Karpas-422 (cell line): ENCODE measurements at places on chromosomes 7 and 10. TPM values are rescaled to one million over a fixed set of nuclear protein-coding genes. Genes with fewer than 3 reads are reported as not detected.
A peak's percentile ranks its signal among the peaks of the same experiment; 100 is the strongest.

STEAP4 gene
- total RNA-seq: not detected in 2 replicates

PNLIPRP3 gene
- total RNA-seq: not detected in 2 replicates

EDRF1 gene
- total RNA-seq: 26.5 and 63.3 TPM in 2 replicates

PLCE1 gene
- total RNA-seq: not detected in 2 replicates

PITX3 gene
- total RNA-seq: not detected in 2 replicates

GRCh38 chr7:1290026-1290678 lies 57.5 kb downstream of the UNCX start:
- DNase-seq: no peak
- no peaks in the 10 kb centered on the region for H3K36me3 ChIP-seq

DNA sequence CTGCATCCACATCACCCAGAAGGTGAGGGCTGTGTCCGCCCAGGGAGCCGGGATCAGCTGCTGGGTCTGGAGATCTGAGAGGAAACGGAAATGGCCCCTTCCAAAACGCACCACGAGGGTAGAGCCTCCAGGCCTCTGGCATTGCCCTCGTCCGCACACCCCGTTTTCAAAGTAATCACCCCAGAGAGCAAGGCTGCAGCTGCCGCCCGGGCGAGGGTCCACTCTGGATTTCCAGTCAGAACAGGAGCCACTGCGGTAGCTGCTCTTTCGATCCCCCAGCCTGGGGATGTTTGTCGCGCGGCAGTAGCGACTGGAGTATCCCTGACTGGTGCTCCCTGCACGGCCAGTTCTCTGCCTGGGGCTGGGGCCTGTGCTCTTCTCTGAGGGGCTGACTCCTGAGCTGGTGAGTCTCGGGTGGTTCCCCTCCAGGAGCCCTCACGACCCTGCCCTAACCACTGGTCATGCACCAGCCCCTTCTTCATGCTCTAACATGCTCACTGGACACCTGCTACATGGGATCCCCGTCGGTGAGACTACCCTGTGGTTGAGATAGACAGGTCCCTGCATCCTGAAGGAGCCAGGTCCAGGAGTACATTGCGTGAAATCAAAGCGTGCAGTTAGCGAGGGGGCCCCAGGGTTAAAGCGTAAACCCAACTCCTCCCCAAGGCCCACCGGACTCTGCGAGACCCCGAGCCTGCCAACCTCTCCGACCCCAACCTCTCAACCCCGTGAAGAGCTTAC lies 99.2 kb downstream of the FOXL3 start:
- no peak overlapping the region for H3K27ac ChIP-seq
- H3K27me3 ChIP-seq: no peaks in the 10 kb centered on the region

- H3K27ac ChIP-seq: no peak overlapping the region
- no peaks in the 10 kb centered on the region for H3K4me1 ChIP-seq
- DNase-seq: no peak
- H3K4me3 ChIP-seq: no peak overlapping the region
- no peaks in the 10 kb centered on the region for H3K36me3 ChIP-seq
Measured at GRCh38 chr10:127928021-127928806, 21.3 kb downstream of the PTPRE start.

GRCh38 chr10:123027861-123028260 lies 19.1 kb downstream of the ACADSB start:
- H3K27me3 ChIP-seq: no peaks in the 10 kb centered on the region
- no peak for DNase-seq
- H3K4me3 ChIP-seq: no peak overlapping the region

DNA sequence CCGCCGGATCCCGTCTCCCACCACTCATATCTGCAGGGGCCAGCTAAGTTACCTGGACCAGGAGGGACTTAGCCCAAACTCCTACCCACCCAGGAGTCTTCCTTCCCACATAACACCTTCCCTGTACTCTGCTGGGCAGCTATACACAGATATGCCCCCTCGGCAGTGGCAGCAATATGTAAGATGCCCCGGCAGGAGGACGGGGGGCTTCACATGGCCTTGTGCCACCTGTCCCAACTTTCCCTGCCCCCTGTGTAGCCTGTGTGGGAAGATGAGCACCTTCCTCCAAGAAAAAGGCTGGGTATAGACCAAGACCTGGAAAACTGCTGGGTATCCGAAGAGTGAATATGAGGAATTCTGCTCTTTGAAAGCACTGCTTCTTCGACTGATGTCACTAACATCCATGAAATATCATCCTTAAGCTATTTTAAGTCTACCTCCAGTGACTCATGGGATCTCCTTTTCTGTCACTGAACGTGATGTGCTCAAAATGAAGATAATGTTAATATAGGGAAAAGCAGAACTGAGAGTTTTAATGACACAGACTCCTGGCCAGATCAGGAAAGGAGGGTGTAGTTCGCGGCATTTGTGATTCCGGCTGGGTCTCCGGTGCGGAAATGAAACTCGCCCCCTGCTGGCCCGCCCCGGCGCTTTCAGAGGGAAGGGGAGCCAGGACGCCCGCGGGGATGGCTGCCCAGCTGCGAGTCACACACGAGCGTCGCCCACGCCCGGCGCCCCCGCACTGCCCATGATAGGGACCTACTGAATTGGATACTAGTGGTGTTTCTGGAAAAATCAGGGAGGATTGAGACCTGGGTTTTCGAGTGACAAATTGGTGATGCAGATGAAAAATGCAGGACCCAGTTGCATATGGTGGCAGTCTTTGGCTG lies 256.9 kb upstream of the NFE2L3 start:
- DNase-seq: peak; percentile 89
- H3K27ac ChIP-seq: no peak overlapping the region
- no peaks in the 10 kb centered on the region for H3K27me3 ChIP-seq
- H3K4me1 ChIP-seq: peaks cover 38% of the 10 kb centered on the region

DNA sequence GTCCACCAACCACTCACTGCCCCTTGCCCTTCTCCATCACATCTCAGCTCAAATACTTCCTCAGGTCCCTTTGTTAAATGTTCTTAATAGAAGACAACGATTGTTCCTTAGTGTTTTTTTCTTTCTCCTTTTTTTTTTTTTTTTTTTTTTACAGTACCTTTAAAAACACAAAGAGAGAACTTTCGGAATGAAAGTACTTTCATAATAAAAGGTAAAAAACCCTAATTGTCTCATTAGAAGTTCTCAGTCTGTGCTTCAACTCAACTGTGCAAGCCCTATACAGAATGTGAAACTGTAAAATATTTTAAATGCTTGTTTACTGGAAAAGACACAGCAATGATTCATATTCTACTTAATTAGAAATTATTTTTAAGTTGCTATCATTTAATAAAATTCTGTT lies 29.4 kb downstream of the TSPAN12 start:
- H3K36me3 ChIP-seq: no peaks in the 10 kb centered on the region
- H3K27me3 ChIP-seq: no peaks in the 10 kb centered on the region
- no peak for DNase-seq

- no peaks in the 10 kb centered on the region for H3K27me3 ChIP-seq
- no peak within 1 kb of the TSS for H3K4me3 ChIP-seq
- no peaks in the 10 kb centered on the region for H3K36me3 ChIP-seq
- peak; percentile 47 for DNase-seq
- H3K4me1 ChIP-seq: peaks cover 5% of the 10 kb centered on the region; the same call in 1 of the 2 replicates
Measured at GRCh38 chr10:133357285-133358161, at the start of gene FUOM. TSS of gene FUOM (minus strand) at chr10:133358019. CDS start at chr10:133358007, 12 bp downstream.

- H3K4me3 ChIP-seq: peak within 1 kb of the TSS; percentile 82
- no peak within 1 kb of the TSS for H3K27ac ChIP-seq
- no peaks in the 10 kb centered on the region for H3K36me3 ChIP-seq
Measured at GRCh38 chr10:5666008-5666840, at the start of gene ASB13. TSS of gene ASB13 (minus strand) at chr10:5666595. CDS start at chr10:5666551, 44 bp downstream.

DNA sequence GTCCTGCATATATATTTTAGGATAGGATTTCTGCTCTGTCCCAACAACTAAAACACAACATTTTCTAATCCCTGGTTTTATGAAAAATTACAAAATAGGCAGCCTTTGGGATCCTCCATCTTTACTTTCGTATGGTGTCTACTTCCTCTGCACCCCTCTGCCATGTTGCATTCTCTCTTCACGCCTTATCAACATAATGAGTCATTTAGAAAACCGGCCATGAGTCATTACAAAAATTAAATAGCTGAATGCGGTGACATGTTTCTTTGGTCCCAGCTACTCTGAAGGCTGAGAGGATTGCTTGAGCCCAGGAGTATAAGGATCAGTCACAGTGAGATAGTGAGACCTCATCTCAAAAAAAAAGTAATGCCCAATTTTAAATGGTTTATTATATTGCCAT lies 148.1 kb upstream of the CELF2 start:
- no peak overlapping the region for H3K27ac ChIP-seq
- no peak overlapping the region for H3K4me3 ChIP-seq
- H3K4me1 ChIP-seq: peaks cover 4% of the 10 kb centered on the region; the same call in 1 of the 2 replicates
- H3K27me3 ChIP-seq: no peaks in the 10 kb centered on the region
- DNase-seq: no peak
- no peaks in the 10 kb centered on the region for H3K36me3 ChIP-seq

DNA sequence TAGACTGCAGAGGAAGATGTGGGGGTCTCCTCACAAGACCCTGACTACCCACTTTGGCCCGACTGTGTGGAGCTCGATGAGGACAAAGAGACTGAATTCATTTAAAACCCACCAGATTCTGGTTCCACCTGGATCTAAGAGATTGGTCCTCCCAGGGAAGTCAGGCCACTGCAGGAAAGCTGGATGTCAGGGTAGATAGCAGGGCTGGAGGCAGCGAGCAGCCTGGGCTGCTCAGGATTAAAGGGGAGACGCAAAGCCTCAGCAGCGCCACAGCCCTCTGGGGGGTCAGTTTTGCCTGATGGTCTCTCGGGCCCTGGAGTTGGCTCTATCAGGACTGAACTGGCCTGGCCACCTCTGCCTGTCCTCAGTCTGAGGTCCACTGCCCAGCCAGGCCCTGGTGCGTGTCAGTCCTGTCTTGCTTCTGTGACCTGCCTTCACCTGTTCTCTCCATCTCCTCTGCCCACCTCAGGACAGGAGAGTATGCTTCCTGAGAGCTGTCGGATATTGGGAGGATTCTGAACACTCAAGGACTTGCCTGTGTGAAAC lies 12.2 kb upstream of the KLRG2 start:
- H3K27ac ChIP-seq: no peak overlapping the region
- no peak for DNase-seq
- no peak overlapping the region for H3K4me3 ChIP-seq
- H3K36me3 ChIP-seq: no peaks in the 10 kb centered on the region
